NCI-H187 treated with DMSO at 0.1 percent for 48 hours (cell line): ENCODE measurements at places on chromosomes 16 and 17.

DNA sequence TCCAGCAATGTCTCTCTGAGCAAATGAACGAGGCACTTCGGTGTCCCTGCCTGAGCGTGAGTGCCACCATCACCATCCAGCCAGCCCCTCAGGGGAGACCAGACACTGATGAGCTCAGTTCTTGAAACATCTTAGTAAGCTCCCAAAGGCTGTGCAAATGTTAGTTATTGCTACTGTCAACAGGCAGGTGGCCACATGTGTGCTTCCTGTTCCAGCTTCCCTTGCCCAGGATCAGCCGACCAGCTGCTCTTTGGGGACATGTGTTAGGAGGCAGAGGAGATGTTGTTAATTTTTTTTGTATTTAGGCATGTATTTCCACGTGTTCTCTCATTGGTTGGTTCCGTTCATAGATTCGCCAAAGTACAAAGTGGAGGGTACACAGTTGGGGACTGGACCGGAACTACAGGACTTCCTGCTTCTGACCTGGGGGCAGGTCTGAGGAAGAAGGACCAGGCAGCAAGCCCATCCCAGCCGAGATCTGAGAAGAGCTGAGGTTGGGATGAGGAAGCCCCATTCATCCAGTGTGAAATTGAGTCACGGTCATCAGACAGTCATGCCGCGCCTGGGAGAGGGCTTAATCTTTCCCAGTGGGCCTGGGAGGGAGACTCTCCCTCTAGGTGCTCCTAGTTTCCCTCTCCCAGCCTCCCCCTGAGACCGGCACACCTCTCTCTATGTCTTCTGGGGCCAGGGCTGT lies 3.8 kb downstream of the TTYH2 start:
- no peak for DNase-seq

DNA sequence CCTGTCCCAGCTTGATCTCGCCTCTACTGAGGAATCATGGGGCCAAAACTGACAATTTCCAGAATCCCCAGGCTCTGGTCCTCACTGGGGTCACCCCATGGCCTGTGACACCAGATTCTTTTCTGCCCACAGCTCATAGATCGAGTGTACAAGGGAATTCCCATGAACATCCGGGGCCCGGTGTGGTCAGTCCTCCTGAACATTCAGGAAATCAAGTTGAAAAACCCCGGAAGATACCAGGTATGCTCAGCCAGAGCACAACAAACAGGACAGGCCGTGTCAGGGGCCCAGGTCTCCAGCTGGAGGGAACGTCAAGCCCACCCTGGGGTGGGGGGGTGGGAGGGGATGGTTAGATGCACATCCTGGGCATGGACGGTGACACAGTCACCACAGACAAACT lies 17.5 kb downstream of the USP6 start:
- no peak for DNase-seq

DNA sequence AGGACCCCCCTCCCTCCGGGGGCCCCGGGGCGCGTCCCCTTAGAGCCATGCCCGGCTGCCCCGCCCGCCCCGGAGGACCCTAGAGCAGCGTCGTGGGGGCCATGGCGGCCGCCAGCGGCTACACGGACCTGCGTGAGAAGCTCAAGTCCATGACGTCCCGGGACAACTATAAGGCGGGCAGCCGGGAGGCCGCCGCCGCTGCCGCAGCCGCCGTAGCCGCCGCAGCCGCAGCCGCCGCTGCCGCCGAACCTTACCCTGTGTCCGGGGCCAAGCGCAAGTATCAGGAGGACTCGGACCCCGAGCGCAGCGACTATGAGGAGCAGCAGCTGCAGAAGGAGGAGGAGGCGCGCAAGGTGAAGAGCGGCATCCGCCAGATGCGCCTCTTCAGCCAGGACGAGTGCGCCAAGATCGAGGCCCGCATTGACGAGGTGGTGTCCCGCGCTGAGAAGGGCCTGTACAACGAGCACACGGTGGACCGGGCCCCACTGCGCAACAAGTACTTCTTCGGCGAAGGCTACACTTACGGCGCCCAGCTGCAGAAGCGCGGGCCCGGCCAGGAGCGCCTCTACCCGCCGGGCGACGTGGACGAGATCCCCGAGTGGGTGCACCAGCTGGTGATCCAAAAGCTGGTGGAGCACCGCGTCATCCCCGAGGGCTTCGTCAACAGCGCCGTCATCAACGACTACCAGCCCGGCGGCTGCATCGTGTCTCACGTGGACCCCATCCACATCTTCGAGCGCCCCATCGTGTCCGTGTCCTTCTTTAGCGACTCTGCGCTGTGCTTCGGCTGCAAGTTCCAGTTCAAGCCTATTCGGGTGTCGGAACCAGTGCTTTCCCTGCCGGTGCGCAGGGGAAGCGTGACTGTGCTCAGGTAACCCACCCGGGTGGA lies 759 bp downstream of the ALKBH5 start:
- no peak for DNase-seq

DNA sequence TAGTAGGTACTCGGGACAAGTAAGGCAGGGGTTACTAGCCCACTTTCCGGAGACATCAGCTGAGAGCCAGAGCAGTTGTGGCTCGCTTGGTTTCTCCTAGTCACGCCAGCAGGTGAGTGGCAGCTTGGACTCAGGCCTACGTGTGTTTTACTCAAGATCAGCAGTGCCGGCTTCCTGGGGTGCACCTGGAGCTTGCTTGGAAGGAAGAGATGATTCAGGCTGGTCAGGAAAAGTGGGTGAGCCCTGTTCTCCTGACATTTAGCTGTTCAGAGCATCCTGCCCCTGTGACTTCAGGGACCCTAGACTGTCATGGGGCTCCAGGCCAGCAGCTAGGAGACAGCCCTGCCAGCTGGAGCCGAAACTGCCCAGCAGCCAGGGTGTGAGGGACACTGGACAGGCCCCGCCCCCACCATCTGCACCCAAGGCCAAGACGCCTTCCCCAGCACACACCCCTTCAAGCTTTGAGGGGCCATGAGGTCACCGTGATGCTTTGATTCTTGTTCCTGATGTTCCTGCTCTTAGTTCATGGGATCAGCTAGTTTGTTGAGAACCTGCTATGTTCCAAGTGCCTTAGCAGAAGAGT lies 238.0 kb upstream of the CIBAR2 start:
- no peak for DNase-seq

DNA sequence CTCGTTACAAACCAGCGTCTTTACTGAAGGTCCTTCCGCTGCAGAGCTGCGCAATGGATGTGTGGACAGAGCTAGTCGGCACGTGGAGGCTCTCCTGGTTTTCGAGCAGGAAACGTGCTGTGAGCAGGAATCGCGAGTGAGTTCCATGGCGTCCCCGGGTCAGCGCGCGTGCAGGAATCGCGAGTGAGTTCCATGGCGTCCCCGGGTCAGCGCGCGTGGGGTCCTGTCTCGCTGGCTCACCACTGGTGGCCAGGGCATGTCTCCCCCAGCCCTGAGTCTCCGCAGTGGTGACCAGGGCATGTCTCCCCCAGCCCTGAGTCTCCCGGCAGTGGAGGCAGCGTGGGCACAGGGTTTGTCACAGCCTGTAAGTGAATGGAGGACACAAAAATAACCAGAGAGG lies 62.7 kb downstream of the KLHDC4 start:
- no peak for DNase-seq

- DNase-seq, result no peak
Measured at GRCh38 chr17:40309031-40309948, at the start of gene RARA. TSS of gene RARA (plus strand) at chr17:40309180. CDS start at chr17:40331219, 22,039 bp downstream.
